ENCODE measurements at places on chromosomes 6 and 20. TPM values are rescaled to one million over a fixed set of nuclear protein-coding genes. Genes with fewer than 3 reads are reported as not detected.

- no peak for DNase-seq
Measured at GRCh38 chr6:163352011-163352685, 62.4 kb upstream of the QKI start.

GRCh38 chr6:5151360-5151954 is 66.3 kb downstream of the PPP1R3G start:
- no peak for DNase-seq

DNA sequence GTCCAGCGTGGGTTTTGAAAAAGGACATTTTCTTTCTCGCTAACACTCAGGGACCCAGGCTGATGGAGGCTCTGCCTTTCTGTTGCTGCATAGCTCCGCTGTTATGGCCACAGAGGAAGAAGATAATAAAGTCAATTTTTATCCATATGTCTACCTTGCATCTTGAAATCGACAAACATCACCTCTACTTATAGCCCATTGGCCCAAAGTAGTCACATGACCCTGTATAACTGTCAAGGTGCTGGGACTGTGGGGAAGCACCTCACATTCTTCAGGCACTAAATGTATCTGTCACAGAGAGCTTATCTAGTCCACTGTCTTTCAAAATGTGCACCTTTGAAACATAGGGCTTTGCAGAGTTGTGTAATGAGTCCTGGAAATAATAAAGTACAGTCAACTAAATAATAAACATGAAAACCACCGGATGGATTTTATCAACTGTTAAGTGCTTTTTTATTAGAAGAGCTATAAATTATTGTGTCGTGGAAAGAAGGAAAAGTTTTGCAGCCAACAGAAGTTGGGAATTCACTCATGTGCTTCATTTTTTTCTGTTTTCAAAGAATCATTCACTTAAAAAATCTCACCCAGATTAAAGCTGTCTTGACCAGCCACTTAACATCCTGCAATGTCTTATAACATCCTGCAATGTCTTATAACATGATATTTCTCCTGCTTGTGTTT is 47.7 kb upstream of the RCAN2 start:
- DNase-seq, result no peak

DNA sequence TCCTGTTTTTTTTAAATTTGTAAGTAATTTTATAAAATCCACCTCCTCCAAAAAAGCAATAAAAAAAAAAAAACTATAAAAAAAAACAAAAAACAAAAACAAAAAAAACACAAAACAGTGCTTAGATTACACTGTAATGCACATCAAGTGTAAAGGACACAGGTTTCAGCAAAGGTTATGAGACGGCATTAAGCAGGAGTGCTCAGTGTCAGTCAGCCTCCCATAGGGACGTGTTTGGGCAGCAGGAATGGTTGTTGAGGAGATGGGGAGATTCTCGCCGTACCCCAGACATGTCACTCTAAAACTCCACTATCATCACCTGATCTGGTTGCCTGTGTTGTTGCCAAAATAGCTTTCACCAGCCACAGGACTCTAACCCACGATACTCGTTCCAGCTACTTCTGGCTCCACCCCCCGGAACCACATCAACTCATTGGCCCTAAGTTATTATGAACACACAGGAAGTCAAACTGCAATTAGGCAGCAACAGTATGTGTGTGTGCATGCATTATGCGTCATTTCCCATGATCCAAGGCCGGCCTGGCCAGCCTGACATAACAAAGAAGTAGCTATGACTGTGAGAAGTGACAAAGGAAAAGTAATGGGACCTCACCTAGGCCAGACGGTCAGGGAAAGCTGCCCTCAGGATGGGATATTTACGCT is 28.7 kb downstream of the ECT2L start:
- peak; percentile 18 for DNase-seq

DNA sequence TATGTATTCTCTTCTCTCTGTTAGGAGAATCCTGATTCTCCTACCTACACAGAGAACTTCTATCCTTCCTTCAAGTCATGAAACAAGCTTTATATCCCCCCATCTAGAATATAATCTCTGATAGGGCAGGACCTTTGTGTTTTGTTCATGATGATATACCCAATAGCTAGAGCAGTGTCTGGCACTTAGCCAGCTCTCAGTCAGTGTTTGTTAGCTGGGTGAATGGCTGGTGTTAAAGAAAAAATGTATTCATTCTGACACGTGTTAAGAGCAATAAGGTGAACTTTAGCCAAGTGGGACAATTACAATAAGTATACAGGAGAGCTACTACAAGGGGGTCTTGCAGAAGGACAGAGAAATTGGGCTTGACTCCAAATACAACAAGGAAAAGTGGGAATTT is 34.3 kb upstream of the TNFRSF21 start:
- DNase-seq, result no peak

DNA sequence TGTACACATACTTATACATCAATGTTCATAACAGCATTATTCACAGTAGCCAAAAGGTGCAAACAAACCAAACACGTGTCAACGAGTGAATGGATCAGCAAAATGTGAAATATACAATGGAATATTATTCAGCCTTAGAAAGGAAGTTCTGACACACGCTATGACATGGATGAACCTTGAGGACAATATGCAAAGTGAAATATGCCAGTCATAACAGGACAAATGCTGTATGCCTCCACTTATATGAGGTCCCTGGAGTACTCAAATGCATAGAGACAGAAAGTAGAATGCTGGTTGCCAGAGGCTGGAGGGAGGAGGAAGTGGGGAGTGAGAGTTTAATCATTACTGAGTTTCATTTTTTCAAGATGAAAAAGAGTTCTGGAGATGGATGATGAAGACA is 37.8 kb upstream of the IGF2R start:
- DNase-seq, result no peak

Gene XKR7
- total RNA-seq, result not detected

DNA sequence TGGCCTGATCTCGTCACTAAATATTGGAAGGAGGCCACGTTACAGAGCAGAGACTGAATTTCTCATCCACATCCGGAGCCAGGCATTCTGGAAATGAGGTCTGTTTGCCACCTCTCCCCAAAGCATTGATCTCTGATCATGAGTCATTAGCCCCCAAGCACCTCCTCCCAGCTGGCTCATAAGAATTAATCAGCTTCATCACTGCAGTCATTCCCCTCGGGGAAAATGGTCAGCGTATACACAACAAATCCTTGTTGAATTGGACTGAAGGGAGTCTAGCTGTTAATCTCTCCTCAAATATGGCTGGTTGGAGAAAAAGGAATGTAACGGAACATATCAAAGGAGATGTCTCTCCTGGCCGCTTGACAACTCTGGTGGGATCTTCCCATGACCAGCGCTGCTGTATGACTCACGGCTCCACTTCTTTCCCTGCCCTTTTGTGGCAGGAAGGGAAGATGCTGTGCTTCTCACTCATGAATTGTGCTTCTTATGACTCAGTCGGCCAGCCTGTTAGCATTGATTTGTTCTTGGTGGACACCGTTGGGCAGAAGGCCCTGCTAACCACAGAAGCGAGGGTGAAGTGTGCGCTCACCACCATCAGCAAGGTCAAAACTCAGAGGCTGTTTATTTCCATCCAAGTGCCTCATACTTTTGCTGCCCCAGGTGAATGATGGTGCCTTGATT is 76.7 kb downstream of the RNF182 start:
- DNase-seq, result peak; percentile 98

Gene NKAIN2
- not detected for total RNA-seq

DNA sequence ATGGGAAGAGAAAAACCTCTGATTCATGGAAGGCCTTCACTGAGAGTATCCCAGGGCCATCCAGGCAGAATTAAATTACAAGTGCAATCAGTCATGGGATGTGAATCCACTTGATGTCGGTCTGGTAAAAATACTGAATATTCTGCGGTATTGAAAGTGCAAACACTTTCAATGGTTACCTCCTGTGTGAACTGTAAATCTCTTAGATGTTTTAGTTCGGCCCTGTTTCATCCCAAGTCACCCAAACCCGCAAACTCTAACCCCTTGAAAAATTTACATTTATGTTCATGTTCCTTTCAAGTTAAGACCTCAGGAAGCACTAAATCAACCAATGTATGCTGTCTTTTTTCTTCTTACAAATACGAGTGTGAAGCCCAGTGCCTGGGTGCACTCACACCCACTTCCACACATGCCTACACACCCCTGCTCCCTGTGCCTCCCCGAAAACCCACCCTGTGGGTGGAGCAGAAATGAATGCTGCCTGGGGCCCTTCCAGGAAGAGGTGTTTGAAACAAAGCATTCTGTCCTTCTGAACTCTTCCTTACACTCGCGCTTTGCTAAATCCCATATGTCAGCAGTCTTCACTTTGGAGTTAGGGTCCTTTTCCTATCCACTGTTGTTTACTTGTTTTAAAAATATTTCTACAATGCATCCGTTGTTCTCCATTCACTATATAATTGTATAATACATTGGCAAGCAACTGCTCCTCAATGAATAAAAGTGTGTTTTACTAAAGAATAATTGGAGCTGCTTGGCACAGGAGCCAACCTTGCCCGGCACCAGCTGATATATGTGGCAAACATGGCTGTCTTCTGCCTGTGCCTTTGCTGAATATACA is 62.7 kb downstream of the FYN start:
- no peak for DNase-seq
